ENCODE measurements at places on chromosomes 7 and 10.
A peak's percentile ranks its signal among the peaks of the same experiment; 100 is the strongest.

GRCh38 chr7:117401293-117402002 lies 25.8 kb downstream of the ASZ1 start:
- no peak for DNase-seq

- no peak for DNase-seq
These were observed 197.0 kb upstream of the PRSS58 start for GRCh38 chr7:142454862-142455261.

- DNase-seq, result no peak
These were observed 2.3 kb downstream of the CALU start for GRCh38 chr7:128741491-128741890.

DNA sequence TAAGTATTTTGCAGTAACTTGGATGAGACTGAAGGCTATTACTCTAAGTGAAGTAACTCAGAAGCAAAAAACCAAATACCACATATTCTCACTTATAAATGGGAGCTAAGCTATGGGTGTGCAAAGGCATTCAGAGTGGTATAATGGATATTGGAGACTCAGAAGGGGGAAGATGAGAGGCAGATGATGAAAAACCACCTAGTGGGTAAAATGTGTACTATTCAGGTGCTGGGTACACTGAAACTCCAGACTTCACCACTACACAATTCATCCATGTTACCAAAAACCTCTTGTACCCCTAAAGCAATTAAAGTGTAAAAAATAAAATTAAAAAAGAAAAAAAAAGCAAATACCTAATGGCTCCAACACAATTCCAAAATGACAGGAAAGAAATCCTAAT lies 351.7 kb downstream of the NXPH1 start:
- DNase-seq, result no peak

DNA sequence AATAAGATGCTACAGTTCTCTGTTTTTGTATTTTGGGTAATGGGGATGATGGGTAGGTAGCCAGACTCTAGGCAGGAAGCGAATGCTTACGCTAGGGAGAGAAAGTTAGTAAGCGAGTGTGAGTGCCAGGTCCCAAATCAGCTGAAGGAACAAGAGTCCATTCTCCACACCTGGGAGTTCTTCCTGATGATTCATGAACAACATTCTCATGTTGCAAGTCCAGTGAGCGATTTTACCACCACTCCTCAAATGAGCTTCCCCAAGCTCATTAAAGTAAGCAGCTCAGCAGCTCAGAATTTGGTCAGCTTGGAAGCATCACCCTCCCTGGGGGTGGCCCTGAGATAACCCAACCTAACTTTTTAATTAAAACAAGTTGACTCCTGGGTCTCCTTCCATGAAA lies 27.3 kb downstream of the SH3PXD2A start:
- no peak for DNase-seq

DNA sequence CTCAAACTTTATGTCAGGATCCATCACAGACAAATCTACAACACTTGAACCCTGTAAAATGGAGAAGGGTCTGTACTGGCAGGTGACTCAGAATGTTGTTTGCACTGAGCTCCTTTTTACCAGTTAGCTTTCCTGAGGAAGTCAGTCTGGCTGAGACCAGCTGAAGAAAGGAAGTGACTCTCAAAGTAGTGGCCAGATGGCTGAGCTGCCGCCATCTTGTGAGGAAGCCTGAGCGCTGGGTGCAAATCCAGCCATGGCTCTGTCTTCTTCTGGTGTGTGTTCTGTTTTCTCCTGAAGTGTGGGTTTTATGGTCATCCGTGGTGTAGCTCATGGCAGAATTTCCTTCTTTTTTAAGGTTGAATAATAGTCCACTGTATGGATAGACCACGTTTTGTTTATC lies 25.5 kb upstream of the ECHDC3 start:
- no peak for DNase-seq

DNA sequence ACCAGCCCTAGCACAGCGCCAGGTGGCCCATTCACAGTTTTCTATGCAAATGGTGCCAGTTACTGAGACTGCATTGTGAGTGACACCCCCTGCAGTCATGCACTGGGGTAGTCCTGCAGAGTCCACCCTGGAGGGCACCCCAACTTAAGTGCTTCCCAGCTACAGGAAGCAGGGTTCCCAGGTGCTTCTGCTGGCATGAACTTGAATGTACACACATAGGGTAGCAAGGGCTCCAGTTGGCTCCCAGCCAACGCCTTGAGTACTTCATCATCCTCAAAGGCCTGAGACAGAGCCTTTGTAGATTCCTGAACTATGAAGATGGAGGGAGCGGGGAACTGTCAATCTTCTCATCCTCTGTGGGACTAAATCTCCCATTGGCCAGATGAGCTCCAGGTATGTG lies 11.5 kb upstream of the NPFFR1 start:
- DNase-seq, result no peak

DNA sequence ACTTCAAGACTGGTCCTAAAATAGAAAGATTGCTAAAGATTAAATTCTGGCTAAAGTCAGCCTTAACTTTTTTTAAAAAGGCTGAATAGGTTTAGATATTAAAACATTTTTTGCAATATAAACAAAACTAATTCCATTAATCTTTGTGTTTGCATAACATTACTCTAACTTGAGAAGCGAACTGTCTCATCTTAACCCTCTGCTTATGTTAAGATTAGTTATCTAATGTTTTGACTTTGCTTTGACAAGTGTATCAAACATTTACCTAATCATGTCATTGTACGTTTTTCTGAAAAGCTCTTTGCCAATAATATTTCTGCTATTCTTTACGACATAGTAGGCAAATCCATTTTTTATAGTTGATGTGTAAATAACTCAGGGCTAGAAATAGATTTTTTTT lies 68.0 kb downstream of the ITIH5 start:
- DNase-seq, result no peak

- no peak for DNase-seq
These were observed 69.6 kb upstream of the GATA3 start for GRCh38 chr10:7984896-7985295.

- no peak for DNase-seq
These were observed 132.6 kb downstream of the TEX36 start for GRCh38 chr10:125550362-125550761.

DNA sequence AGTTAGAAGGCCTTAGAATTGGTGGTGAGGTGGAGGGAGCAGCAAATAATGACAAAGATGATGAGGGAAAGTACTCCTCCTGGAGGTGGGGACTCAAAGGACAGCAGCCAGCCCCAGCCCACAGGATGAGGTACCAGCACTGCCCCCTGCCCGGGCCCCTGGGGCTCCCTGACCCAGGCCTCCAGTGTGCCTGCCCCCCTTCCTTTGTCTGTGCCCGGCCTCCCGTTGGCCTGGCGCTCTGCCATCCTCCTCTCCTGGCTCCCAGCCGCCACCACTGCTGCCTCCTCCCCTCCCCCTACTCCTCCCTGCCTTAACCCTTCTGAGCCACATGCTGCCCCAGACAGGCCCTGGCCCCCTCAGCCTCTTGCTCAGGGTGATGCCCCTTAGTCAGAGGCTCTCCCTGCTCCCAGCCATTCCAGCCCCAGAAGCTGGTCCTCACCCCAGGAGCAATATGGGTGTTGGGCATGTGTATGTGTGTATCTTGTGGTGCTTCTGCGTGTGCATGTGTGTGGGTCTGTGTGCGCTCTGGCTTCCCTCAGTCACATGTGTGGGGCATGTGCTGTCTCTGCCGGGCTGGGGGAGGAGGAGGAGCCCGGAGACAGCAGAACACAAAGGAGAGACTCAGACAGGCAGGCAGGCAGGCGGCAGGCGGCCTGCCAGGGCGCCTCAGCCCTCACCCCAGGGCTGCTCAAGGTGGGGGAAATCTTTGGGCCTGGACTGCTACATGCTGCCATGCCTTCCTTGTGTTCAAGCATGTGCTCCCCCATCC lies 2.6 kb downstream of the LDB1 start:
- DNase-seq, result no peak

DNA sequence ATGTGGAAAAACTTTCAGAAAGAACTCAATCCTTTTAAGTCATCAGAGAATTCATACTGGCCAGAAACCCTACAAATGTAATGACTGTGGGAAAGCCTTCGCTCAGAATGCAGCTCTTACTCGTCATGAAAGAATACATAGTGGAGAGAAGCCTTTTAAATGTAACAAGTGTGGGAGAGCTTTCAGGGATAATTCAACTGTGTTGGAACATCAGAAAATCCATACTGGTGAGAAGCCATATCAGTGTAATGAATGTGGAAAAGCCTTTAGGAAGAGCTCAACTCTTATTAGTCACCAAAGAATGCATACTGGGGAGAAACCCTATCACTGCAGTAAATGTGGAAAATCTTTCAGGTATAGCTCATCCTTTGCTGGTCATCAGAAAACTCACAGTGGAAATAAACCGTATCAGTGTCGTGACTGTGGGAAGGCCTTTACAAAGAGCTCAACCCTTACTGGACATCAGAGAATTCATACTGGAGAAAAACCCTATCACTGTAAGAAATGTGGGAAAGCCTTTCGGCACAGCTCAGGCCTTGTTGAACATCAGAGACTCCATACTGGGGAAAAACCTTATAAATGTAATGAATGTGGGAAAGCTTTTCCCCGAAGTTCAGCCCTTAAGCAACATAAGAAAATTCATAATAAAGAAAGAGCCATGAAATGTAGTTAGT lies 10.6 kb downstream of the ZNF485 start:
- no peak for DNase-seq

GRCh38 chr7:10685040-10685439 lies 288.6 kb upstream of the PHF14 start:
- no peak for DNase-seq

DNA sequence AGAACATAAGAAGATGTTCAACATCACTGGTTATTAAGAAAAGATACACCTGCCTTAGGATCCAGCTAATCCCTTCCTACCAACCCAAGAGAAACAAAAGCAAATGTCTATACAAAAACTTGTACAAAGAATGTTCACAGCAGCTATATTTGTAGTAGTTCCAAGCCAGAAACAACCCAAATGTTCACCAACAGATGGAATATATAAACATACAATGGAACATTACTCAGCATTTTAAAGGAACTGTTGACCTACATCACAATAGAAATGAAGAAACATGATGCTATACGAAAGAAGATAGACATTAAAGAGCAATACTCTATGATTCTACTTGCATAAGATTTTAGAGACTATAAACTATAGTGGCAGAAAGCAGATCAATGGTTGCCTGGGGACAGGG lies 149.4 kb downstream of the ZNF438 start:
- DNase-seq, result no peak

- DNase-seq, result no peak
These were observed 22.7 kb downstream of the FAM53B start for GRCh38 chr10:124721330-124722045.

GRCh38 chr10:97673736-97674525 lies 13.1 kb downstream of the AVPI1 start:
- DNase-seq, result no peak

DNA sequence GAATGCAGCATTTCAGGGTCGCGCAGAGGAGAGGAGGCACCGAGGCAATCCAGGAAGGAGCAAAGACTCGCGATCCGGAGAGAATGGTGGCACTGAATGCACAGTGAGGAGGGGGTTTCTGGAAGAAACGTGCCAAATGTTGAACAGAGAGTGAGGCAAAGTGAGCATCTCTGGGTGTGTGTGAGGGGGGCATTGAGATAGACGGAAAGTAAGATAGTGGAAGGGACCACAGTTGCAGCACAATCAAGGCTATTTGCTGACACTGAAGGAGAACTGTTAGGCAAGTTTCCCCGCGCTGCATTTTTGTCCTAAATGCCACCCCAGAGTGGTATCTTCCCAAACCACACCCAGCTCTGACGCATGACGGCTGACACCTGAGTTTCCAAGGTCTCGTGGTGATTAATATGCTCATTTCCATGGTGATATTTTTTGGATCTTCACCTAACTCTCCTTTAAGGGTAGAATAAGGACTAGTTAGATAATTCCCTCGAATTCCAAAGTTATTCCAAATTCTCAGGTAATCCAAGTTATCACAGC lies 14.4 kb upstream of the ADO start:
- DNase-seq, result no peak

DNA sequence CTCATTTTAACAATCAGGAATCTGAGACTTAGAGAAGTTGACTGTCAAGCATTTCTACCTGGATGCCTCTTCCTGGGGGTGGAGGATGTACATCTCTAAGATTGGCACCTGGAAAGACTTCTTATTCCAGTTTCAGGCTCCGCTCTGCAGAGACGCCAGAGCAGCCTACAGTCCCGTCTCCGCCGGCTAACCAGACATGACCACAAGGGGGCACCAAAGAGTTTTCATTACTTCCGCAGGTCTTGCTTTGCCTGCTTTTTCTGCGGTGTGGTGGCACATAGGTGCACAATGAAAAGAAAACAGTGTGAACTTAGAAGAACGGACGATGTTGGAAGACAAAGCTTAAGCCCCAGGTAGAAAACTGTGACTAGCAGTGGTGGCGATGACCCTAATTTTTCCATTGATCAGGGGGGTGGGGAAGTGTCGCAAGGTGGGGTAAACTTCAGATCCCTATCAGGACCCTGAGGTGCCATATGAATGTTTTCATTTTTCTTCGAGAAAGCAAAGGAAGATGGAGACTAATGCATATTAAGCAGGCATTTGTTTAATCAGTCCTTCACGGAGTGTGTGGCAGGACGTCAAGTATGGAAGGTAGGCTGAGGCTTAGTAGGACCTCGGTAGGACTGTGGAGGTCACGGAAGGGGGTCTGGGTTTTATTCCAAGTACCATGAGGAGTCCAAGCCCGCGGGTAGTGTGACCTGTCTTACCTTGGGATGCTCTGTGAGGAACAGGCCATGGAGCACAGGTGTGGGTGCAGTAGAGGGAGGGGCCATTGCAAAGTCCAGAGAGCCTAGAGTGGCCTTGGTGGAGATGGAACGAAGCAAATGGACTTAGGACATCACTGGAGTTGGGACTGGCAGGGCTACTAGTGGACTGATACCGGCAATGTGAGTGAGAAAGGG lies 60.1 kb upstream of the SORCS3 start:
- peak; percentile 32 for DNase-seq

DNA sequence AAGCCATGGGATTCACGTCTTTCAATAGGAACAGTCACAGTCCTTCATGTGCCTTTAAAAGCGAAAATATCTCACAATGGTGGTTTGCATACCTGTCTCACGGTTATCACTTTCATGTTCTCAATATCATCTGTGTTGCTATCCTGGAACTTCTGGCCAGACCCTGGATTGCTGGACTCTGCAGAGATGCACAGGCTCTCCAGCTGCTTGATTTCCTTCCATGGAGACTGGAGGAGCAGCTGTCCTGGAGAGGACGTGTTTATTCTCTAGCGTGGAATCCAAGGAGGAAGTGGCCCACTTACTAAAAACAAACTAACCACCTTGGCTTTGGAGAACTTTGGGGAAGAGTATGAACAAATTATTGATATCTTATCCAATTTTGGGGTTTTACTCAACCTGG lies 16.5 kb downstream of the BTBD16 start:
- DNase-seq, result no peak

- no peak for DNase-seq
These were observed 41.7 kb downstream of the DNAJC1 start for GRCh38 chr10:21961847-21962246.

GRCh38 chr7:139094030-139094429 lies 15.5 kb downstream of the ZC3HAV1 start:
- DNase-seq, result no peak

- no peak for DNase-seq
These were observed 367.9 kb upstream of the MBL2 start for GRCh38 chr10:53140506-53140905.

- DNase-seq, result no peak
These were observed 69.3 kb downstream of the ETV1 start for GRCh38 chr7:13920053-13920697.
